ENCODE measurements at places on chromosomes 12 and 14.

DNA sequence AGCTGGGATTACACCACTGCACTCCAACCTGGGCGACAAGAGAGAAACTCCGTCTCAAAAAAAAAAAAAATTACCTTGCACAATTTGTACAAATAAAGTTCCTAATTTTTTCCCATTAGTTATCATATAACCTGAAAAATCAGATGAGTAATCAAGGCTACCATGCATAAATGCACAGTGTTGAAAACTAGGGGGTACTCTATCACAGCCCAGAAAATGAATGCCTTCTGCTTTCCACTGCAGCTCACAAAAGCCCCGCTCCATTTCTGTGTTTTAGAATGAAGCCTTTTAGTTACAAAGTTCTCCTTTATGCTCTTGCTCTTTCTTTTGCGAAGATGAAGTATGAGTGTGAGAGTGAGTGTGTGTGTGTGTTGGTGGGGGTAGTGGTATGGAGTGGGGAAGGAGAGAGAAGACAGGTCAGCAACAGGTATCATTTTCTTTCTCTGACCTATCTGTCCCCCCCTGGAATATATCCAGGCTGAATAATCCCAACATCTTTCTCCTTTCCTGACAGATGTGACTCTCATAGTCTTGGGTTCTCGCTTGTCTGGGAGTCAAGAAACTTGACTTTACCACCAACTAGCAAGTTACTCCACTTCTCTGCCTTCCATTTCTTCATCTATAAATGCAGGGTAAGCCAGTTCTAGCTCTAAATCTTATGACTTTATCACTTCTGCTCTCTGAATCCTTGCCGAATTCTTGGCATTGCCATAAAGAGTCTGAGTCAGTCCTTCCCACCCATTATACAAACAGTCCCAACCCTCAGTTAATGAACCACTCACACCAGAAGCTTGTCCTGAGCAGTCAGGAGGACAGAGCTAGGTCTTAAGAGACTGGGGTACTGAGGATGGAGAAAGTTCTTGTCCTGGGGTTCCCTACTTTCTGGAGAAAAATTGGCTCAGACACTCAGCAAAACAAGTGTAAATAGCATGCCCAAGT is 16.1 kb downstream of the BIN2 start:
- DNase-seq: no peak

DNA sequence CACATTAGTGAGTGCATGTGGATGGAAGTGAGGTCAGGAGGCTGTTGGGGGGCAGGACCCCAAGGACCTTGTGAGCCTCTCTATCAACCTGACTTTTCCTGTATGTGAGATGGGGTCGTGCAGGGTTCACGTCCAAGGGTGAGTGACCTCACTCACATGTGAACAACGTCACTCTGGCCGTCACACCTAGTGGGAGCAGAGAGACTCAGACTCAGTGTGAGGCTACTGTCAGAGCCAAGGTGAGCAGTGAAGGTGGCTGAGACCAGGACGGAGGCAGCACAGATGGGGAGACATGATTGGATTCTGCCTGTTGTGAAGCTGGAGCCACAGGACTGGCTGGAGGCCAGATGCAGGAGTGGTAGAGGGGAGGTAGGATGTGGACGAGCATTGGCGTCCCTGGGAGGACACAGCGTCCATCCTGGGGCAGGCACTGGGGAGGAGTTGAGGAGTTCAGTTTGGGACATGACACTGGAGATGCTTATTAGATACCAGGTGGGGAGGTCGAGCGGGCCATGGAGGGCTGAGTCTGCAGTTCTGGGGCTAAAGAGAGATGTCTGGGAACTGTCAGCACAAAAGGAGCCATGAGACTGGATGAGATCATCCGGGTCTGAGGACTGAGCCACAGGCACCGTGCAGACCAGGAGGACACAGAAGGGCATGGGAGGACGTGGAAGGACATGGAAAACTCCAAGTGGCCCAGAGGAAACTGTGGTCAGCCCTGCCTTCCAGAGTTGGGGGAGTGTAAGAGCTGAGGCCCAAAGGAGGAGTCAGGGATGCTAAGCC is 92.8 kb downstream of the LGMN start:
- DNase-seq: peak; percentile 24

DNA sequence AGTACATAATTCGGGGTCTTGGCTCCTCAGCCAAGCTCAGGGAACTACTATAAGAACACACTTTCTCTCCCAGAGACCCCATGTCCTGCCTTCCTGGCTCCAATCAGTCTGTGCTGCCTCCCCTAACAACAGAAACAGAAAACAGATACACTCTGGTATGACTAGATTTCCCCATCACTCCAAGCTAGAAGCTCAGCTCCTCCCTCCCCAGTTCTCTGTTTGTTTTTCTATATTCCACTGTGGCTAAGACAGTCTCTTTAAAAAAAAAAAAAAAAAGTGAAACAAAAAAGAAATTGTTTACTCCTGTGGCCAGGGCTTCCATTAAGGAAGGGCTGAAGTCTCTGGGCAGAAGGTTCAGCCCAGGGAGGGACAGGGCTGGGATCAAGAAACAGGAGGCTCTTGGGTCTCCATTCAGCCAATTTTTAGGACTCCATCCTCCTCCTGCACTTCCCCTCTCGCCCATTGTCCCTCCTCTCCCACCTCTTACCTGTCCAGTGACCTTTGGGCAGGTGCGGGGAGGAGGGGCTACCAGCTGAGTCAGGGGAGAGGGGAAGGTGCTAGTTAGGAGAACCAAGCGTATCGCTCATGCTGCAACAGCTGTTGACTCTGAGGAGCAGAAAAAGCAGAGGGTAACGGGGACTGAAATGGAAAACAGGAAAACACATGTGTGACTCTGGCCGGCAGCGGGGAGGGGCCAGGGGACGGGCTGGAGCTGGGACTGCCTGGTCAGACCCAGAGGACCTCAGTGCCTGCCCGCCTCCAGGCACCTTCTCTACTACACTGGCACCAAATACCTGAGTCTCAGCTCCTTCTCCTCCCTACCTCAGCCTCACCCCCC is 4.1 kb upstream of the SLC7A7 start:
- DNase-seq: no peak

DNA sequence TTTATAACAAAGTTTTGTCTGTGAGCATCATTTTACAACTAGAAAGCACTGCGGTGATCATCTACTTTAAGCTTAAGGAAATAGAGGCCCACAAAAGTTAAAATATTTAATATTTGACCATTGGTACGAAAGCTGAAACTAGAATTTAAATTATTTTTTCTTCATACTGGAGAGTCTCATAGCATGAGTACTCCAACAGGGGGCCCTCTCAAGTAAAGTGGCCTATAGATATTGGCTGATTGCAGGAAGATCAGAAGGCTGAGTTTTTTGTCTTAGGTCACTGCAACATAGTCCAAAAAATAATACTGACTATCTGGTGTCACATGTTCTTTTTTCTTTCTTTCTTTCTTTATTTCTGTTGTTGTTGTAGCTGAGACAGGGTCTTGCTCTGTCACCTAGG is 75.3 kb upstream of the ZDHHC17 start:
- no peak for DNase-seq

- no peak for DNase-seq
Observed at GRCh38 chr14:39957987-39958386, 525.8 kb upstream of the FBXO33 start.

DNA sequence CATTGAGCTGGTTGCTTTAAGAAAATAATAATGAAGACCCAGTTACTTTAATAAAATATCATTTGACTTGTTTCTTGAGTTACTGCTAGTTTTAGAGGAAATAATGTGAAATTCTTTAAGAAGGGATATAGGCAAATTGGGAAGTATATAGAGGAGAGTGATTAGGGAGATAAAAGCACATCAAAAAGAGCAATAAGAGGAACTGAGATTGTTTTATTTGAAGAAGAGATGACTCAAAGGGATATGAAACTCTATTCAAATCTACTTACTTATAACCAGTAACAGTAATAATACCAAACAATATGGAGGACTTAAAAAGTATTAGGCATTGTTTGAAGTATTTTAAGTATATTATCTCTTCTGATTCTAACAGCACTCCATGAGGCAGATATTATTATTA is 37.1 kb downstream of the LRRK2 start:
- no peak for DNase-seq

GRCh38 chr12:25054076-25054782 is 105.3 kb upstream of the BCAT1 start:
- DNase-seq: no peak

- DNase-seq: no peak
Observed at GRCh38 chr12:89469361-89469760, 55.2 kb downstream of the GALNT4 start.

DNA sequence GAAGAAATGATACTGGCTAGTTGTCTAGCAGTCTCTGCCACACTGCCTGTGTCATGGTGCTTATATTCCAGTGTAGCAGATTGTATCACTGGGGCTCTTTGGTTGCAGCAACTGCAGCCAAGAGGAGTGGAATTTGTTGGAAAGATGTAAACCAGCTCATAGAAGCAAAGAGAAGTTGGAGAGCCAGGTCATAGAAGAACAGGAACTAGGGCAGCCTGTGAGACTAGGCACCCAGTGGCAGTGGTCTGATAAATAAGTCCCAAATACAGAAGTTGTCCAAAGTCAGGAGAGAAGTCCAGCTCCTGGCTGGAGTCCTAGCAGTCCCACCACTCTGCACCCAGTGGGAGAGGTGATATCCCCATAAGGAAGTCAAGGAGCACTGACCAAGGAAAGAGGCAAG is 172.5 kb upstream of the ARID2 start:
- no peak for DNase-seq

Data from CD8-positive, alpha-beta T cell (primary cell).